RWPE2 (cell line): ENCODE measurements at places on chromosomes 5 and 9.

GRCh38 chr9:130938652-130939404 lies at the start of gene FIBCD1:
Gene FIBCD1, minus strand, starts transcription at chr9:130939247. Its CDS starts 640 bp downstream, at chr9:130938607.
- no peak for DNase-seq

DNA sequence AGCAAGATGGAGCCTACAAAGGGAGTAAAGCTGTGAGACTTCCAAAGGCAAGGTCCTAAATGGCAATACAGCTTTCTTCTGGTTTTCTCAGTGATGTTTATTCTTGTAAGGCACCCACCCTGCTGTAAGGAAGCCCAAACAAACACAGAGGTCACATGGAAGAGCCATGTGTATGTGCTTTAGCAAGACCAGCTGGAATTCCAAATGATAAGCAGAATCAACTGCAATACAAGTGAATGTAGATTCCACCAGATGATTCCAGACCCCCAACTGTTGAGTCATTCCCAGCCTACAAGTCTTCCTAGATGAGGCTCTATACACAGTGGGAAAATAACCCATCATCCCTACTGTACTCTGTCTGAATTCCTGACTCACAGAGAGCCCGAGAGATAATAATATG lies 122.8 kb downstream of the DEPDC1B start:
- DNase-seq = no peak

DNA sequence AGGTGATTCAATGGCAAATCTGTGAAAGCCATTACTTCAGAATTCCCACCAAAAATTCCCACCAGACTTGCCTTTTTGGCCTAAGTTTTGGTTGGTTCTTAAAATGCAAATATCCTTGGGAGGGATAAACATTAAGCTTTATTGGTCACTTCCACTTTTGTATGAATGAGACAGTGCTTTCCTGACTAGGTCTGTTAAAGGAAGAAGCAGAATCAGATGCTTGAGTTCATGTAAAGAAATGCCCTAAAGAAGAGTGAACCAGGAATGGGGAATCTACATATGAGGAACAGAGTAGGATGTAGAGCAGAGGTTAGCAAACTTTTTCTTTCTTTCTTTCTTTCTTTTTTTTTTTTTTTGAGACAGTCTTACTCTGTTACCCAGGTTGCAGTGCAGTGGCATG lies 129.3 kb downstream of the GCNT1 start:
- DNase-seq = no peak

DNA sequence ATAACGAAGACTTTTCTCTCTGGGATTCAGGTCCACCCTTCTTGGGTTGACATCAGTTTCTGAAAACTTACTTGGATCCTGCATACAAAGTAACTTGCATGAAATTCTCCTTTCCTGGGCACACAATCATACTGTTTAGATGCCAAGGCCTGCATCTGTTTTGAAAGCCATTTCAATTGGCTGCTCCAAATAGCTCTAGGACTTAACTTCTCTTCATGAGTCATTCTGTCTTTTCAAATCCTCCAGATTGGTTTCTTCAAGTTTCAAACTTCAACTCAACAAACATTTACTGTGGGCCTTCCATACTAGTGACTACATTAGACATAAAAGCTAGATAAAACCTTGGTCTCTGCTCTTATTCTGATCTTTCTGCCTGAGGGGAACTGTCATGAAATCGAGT lies 54.8 kb upstream of the HMHB1 start:
- no peak for DNase-seq
